Hematopoietic multipotent progenitor cell treated with erythropoietin and hydrocortisone succinate and interleukin-3 and kit ligand, for 15 days (in vitro differentiated cells): ENCODE measurements at places on chromosomes 5 and 9.

DNA sequence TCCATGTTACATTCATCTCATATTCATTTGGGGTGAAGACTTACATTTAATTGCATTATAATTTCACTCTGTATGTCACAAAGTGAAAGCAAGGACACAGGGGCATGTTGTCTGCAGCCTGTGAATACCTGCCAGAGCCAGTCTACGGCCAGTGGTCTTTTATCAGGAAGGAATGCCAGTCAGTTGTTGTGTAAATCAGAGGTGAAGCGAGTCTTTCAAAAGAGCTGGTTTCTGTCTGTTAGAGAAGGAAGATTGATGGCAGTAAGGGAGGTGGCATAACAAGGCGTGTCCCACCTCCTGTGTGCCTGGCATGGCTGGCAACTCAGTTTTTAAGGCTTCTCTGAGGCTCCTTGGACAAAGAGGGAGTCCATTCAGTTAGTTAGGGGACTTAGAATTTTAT, 18.1 kb upstream of the SYK start:
- DNase-seq: no peak

DNA sequence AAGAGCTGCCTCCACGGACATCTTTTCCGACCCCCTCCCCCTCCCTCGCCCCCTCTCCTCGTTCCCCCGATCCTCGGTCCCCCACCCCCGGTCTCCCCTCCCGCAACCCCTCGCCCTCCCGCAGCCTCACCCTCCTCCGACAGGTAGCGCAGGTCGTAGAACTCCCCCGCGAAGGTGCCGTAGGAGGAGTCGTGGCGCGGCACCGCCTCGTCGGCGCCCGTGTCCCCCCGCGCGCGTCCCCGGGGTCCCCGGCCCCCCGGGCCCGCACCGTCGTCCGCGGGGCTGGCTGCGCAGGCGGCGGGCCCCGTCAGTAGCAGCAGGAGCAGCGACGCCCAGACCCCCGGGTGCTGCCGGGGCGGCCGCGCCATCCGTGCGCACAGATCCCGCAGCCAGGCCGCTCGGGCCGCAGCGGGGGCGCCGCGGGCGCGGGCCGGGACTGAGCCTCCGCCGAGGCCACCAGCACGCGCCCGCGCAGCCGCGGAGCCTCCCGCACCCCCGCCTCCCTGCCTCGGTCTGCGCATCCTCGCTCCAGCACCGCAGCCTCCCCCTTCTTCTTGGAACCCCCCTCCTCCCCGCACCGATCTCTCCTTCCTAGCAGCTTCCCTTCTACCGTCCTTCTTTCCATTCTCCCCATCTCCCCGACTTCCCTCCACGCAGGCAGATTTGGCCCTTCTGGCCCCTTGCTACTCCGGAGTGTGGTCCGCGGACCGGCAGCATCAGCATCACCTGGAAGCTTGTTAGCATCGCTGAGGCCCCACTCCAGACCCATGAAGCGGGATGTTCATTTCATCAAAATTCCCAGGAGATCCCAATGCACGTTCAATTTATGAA, at the start of gene FRRS1L:
TSS of gene FRRS1L (minus strand) at position 479 of the 831 bp plus-strand sequence. CDS start at position 368, 111 bp downstream.
- DNase-seq: no peak

DNA sequence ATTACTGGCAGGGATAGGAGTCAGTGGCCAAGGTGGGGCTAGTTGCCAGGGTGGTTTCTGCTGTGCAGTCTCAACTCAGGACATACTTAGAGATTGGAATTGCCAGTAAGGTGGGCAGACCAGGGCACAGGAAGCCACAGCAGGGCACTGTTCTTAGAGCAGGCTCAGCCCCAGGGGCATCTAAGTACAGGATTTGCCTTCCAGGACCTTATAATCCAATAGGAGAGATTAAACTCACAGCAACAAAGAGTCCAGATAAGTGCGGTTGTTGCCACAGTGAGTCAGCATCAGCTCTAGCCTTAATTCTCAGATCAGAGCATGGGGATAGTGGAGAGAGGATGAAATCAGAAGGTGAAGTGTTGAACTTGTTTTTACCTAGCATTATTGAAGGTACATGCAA, 265.8 kb upstream of the TRPC7 start:
- no peak for DNase-seq

- no peak for DNase-seq
Measured at GRCh38 chr9:78671785-78672184, 374.9 kb downstream of the PSAT1 start.

DNA sequence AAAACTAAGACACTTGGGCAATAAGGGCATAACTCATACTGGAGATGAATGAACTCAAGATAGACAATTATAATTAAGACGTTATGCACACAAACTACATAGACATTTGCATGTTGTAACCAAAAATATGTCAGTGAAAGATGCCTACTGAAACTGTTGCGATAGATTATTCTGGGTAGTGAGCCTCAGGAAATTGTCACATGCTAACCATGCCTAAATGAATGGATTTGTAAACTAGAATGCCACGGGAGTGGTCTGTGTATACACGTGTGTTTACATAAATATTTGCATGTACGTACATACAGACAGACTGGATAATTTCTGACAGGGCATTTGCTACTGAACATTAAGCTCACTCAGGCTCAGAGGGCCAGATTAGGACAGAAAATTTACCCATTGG, 1.2 kb downstream of the NIPSNAP3B start:
- DNase-seq: no peak

- no peak for DNase-seq
Measured at GRCh38 chr9:128285033-128285784, 9.1 kb downstream of the SWI5 start.

- DNase-seq: no peak
Measured at GRCh38 chr9:98640394-98640793, 68.3 kb downstream of the GABBR2 start.

DNA sequence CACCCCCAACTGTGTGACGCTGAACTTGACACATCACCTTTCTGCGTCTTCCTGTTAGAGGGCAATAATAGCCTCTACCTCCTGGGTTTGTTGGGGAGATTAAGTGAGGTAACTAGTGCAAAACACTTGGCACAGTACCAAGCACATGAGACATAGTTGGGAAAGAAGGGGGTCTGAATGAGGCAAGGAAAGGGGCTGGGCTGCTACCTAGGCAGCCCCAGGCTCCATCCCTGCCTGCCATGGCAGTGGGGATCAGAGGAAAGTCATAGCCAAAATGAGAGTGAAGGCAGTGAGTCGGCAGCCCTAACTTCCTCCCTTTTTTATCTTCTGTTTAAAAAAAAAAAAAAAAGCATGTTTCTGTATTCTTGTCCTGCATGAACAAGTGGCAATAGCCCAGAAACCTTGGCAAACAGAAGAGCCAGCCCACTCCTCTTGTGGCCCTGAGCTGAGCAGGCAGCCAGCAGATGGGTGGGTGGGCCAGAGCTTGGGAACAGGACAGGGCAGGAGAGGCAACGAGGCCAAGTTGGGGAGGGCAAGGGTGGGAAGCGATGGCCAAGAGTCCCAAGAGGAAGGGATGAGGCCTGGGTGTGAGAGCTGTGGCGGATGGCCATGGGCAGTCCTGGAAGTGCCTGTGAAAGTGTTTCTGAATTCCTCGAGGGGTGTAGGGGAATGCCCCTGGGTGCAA, 11.4 kb downstream of the CAMK2A start:
- no peak for DNase-seq

- no peak for DNase-seq
Measured at GRCh38 chr5:125272357-125272756, 525.9 kb upstream of the ZNF608 start.

DNA sequence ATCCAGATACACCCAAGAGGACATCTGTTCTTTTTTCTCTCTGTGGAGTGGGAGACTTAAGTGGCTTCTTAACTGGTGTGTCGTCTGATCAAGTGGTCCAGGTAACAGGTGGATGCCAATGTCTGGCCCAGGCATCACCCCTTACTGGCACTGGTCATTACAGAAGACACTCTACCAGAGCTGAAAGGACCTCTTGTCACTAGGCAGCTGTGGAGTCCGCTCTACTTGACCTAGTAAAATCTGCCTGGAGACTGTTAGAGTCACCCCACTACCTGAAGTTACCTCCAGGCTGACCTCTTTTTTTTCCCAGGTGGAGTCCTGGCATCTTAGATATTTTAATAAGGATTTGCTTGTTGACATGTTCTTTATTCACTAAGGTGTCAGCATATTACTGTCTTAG, 22.5 kb downstream of the FXN start:
- no peak for DNase-seq

DNA sequence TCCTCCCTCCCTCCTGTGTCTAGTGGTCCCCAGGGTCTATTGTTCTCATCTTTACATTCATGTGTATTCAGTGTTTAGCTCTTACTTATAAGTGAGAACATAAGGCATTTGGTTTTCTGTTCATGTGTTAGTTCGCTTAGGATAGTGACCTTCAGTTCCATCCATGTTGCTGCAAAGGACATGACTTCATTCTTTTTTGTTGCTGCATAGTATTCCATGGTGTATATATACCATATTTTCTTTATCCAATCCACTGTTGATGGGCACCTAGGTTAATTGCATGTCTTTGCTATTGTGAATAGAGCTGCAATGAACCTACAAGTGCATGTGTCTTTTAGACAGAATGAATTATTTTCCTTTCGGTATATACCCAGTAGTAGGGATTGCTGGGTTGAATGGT, 46.8 kb downstream of the FYB1 start:
- DNase-seq: no peak

- DNase-seq: no peak
Measured at GRCh38 chr5:55222092-55222984, 4.8 kb downstream of the MCIDAS start.

DNA sequence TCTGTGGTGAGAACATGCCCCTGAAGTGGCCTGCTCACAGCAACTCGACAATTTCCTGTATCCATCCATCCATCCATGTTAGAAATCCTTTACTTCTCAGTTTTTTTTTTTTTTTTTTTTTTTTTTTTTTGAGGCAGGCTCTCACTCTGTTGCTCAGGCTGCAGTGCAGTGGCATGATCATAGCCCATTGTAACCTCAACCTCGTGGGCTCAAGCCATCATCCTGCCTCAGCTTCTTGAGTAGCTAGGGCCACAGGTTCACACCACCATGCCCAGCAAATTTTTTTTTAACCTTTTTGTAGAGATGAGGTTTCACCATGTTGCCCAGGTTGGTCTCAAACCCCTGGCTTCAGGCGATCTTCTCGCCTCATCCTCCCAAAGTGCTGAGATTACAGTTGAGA, 259.1 kb downstream of the ARHGAP26 start:
- no peak for DNase-seq

GRCh38 chr5:107040907-107041306, 629.8 kb downstream of the EFNA5 start:
- no peak for DNase-seq

DNA sequence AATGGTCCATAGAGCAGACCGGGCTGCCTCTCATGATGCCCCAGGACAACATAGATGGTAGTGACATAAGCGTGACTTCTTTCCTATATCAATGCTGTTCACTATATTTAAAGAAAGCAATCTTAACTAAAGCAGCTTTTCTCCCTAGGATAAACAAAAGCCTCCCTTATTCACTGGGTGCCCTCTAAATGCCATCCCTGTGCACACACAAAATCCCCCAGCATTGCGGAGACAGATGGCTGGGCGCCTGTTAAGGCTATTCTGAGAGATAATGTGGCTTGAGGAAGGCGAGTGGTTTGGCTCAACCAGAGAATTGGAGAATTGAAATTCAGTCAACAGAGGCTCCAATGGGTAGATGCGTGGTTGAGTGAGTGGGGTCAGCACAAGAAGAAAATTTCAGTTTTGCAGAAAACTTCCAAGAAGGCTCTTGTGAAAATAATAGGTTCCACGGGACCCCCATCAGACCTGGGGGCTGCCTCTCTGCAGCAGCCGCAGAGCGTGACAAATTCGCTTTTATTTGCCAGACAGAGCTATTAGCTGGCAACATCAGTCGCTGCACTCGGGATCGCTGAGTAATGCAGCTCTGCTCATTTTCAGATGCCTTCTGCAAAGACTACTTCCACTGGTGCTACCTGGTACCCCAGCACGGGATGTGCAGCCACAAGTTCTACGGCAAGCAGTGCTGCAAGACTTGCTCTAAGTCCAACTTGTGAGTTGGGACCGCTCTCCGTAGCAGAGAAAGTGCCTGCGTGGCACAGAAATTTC, 103.9 kb upstream of the ICE1 start:
- DNase-seq: no peak
